AML-193 (cell line): ENCODE measurements at places on chromosomes 16 and 17.

GRCh38 chr16:49532873-49533272, 159.3 kb downstream of the C16orf78 start:
- no peak for DNase-seq

GRCh38 chr17:8393470-8394231, 4.0 kb downstream of the RNF222 start:
- DNase-seq, result no peak

DNA sequence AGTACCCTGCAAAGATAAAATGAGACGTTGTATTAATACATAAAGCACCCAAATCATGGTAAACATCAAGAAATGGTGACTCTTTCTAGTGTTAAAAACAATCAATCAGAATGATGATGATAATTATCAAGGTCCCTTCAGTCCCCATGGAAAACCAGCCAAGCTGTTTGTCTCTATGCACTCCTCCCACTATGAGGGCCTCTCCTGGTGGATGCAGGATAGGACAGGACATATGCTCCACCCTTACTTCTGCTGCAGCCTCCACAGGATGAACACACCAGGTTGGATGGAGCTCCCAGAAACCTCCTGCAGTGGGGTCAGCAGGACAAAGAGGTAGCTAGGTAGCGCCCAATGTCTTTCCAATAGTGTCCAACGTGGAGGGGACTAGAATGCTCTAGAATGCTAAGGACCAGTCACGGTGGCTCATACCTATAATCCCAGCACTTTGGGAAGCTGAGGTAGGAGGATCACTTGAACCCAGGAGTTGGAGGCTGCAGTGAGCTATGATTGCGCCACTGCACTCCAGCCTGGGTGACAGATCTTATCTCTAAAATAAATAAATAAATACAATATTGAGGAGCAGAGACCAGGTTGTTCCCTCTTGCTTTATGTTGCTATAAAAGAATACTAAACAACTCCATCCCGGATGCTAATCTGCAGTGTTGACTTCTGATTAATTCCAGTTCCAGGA, 9.9 kb upstream of the KDM8 start:
- DNase-seq, result no peak

- no peak for DNase-seq
These were observed 139.3 kb upstream of the IRX3 start for GRCh38 chr16:54425681-54426552.

GRCh38 chr16:49855280-49855821, 561 bp downstream of the ZNF423 start:
- DNase-seq, result peak; percentile 16

DNA sequence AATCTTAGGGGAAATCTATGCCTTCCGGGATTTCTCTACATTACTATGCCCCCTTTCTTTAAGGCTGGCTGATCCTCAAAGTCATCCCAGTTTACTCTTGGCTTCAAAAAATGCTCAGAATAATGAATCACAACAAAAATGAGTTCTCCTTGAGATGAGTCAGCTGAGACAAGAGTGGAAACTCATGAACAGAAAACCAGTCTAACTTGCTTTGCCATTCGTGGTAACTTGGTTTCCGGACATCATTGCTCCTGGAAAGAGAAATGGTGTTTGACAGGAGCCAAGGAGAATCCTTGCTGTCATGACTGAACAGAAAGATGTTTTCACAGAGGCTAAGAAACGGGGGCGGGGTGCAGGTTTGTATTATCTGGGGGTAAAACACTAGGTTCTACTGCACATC, 435.6 kb upstream of the DYNLRB2 start:
- DNase-seq, result no peak

GRCh38 chr17:59431601-59432000, 100.1 kb downstream of the YPEL2 start:
- no peak for DNase-seq

DNA sequence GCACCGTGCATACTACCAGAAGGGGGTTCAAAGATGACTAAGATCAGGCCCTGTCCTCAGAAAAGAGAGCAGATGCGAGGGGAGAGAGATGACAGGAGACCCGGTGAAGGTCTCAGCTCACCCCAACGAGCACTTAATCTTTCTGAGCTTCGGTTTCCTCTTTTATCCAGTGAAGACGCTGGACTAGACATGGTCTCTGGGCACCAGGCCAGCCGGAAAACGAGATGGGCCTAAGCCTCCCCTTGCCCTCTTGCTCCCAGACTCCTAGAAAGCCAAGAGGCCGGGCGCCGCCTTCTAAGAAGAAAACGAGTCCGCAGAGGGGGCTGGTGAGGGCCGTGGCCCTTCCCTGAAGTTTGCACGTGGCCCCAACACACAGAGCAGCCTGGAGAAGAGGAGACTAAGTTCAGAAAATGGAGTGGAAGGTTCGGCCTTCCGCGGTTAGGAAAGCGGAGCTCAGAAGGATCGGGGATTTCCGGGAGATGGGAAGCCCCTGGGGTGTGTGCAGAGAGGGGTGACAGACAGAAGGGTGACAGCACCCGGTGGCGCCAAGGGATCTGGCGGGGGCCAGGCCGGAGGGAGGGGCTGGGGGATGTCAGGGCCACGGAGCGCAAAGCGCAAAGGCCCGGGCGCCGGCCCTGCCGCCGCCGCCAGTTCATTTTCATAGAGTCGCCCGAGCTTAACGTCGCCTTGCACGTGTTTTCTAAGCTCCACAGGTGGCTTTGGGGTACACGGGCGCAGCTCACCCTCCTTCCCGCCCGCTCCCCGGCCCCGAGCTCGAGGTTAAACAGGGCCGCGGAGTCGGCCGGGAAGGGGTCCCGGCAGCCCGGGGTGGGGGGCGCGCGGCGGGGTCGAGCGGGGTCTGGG, 42.1 kb upstream of the BHLHA9 start:
- DNase-seq, result peak; percentile 19

DNA sequence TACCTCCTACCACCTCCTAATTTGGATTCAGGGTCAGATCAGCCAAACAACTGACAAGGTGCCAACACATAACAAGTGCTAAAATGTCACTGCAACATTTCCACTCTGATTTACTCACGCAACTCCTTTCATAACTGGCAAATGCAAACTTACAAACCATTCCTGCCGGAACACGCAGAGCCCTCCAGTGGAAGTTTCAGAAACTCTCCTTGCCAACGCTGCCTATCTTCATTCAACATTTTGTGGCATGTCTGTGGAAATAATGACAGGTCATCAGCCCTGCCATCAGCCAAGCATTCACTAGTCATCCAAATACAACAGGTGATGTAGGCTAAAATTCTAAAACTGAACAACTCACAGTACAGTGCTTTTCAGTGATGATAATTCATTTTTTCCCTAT, 37.7 kb upstream of the OR3A1 start:
- no peak for DNase-seq

DNA sequence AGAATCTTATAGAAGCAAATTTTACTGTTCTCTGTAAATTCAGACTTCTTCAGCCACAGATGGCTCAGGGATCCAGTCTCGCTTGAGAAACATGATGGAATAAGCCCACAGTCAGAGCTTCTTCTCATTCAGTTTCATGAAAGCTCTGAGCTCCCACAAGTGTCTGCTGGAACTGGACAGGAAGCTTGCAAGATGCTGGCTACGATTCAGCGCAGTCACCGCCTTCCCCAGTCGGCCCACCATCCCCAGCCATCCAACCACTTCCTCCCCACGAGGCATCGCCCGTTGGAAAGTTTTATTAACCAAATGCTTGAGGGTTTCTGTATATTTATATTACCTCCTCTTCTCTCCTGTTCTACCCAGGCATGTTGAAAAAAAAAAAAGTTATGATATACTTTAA, 171.7 kb downstream of the ZFHX3 start:
- DNase-seq, result peak; percentile 89

DNA sequence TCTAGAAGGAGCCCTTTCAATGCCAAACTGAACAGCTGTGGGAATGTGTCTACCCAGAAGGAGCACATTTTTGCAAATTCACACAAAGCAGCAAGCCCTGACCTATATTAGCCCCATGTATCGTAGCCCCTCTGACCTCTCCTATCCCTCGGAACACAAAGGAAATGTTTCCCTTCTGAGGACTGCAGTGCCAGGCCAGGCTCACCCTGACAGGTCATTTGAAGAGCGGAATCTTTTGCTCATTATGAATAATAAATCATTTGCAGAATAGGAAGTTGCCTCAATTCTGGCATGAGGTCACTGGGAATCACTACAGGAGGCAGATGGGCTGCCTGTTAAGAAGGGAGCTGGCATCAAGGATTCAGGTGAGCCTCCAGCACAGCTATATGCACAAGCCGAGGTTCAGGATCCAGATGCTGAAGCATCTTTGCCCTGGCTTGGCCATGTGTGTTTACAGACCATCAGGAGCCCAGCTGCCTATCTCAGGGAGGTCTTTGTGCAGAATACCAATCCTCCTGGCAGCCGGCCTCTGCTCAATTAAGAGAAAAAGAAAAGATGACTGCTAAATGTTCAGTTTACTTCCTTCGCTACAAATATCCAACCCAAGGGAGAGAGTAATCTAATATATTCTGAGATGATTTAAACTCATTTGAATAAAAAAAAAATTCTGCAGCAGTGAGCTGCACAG, 119.4 kb downstream of the USP31 start:
- DNase-seq, result no peak

DNA sequence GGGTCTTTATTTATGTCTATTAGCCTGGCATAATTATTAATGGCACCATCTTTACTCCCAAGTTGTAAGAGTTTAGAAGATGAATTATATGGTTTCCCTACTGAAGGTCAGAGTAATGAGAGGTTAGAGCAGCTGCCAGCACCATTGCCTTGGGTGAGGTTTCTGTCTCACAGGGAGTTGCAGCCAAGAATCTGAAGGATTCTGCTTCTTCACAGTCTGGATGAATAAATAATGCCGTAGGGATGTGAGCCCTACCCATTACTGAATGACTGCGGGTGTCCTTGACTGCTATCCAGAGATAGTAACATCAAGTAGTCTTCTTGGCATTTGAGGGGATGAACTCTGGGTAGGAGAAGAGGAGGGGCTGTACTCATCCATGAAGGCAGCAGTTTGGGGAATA, 52.8 kb upstream of the SMIM36 start:
- no peak for DNase-seq

- DNase-seq, result peak; percentile 91
These were observed 12.3 kb downstream of the RFFL start for GRCh38 chr17:35051183-35051578.

DNA sequence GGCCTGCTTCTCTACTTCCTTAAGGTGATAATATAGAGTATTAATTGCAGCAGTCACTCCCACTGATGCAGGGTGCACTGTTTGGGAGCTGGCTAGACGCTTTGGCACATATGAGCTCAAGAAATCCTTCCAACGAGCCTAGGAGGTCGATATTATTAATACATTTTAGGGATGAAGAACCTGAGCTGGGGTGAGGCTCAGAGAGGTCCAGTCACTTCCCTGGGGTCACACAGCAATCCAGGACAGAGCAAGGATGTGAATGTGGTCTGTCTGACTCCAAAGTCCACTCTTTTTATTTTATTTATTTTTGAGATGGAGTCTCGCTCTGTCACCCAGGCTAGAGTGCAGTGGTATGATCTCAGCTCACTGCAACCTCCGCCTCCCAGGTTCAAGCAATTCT, 156.4 kb upstream of the CDC42EP4 start:
- DNase-seq, result no peak

- DNase-seq, result no peak
These were observed 133.3 kb downstream of the ABCC12 start for GRCh38 chr16:48022496-48022895.

DNA sequence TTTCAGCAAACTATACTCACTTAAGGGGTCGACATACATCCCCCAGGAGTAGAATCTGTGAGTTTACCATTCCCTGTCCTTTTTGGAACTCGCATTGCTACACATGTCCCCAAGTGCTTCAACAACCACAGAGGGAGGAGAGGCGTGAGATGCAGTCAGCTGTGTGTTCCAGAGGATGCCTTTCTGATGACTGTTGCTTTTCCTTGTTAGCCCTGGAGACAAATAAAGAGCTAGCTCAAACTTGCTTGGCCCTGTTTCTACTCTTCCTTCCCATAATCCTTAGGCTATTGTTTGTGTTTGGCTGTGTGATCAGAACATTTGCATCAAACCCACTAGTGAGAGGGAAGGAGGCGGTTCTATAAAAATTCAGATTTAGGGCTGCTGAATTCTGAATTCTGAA, 264.0 kb downstream of the ENGASE start:
- no peak for DNase-seq

GRCh38 chr17:34435182-34435928, 72.3 kb upstream of the CCL1 start:
- no peak for DNase-seq

GRCh38 chr16:70653406-70653805, 7.0 kb downstream of the IL34 start:
- DNase-seq, result no peak

DNA sequence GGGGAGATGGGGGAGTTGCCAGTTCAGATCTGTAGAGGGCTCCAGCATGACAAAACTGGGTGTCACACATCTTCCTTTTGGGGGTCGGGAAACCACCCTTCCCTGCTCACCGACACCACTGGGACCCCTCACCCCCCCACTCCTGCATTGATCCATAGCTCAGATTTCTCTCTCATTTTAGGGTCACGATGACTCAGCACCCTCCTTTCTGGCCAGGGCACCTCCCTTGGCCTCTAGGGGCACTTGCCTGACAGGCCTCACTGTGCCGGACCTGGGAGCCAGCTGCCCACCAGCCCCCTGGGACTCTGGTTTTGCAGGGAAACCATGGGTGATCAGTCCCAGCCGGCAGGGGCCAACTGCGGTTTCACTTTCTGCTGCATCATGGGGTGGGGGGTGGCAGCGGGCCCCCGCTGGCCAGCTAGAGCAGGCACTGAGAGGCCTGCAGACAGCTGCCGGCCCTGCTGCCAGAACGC, 239.4 kb downstream of the MRTFB start:
- no peak for DNase-seq
